ENCODE measurements at places on chromosomes 5 and 9.
A peak's percentile ranks its signal among the peaks of the same experiment; 100 is the strongest.

DNA sequence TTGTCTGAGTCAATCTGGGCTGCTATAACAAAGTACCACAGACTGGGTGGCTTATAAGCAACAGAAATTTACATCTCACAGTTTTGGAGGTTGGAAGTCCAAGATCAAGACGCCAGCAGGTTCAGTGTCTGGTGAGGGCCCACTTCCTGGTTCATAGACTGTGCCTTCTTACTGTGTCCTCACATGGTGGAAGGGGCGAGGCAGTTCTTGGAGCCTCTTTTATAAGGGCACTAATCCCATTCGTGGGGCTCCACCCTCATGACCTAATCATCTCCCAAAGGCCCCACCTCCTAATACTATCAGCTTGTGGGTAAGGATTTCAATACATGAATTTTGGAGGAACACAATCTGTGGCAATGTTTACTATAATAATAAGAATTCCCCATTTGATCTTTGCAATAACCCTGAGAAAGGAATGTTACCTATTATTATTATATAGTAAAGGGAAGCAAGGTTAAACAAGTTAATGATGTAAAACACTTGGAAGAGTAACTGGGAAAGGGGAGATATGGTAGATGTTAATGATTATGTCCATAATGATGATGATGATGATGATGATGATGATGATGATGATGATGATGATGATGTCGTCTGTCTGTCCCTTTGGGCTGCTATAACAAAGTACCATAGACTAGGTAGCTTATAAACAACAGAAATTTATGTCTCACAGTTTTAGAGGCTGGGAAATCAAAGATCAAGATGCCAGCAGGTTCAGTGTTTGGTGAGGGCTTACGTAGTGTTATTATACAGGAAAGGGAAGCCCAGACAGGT, 40.8 kb downstream of the WHRN start:
- DNase-seq = no peak

DNA sequence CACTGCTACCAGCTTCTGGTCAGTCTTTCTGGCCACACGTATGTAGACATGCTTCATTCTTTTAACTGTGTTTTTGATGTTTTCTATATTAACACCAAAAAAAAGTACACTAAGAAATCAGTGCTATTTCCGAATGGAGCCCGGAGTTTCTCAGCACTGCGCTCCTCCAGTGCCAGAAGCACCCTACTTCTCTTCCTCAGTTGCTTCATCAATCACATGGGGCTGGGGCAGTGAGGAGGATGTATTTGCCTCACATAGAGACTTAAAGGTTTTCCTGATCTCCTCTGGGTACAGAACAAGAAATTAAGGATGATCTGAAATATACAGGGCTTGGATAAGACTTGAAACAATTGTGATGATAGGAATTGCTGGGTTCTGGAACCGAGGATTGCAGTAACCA, 148.0 kb downstream of the ERCC6L2 start:
- DNase-seq = no peak

DNA sequence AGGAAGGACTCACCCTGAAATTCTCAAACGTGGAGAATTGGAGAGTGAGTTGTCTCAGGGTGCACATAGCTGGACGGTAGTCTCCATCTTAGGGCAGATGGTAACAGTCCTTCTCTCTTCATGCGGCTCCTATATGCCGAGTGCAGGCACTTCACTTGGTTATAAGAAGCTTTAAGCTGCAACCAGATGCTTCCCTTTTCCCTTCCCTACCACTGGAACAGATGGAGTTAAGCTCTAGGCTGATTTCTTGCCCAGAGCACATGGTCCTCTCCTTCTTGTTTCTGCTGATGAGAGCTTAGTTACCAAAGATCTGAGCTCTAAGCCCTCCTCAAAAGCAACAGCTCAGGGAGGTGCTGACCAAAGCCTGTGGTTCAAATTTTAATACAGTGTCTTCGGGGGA, 355.7 kb downstream of the ARHGEF28 start:
- no peak for DNase-seq

GRCh38 chr9:73172901-73173215, 21.2 kb downstream of the ANXA1 start:
- DNase-seq = no peak

DNA sequence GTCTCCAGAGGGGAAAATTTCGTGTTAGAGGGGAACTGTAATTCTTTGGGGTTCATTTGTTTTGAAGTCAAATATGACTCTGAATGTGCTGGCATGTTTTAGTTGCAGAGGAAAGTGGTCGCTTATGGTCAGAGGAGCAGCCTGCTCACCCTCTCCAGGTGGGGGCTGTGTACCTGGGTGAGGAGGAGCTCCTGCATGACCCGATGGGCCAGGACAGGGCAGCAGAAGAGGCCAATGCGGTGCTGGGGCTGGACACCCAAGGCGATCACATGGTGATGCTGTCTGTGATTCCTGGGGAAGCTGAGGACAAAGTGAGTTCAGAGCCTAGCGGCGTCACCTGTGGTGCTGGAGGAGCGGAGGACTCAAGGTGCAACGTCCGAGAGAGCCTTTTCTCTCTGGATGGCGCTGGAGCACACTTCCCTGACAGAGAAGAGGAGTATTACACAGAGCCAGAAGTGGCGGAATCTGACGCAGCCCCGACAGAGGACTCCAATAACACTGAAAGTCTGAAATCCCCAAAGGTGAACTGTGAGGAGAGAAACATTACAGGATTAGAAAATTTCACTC, 13.5 kb downstream of the TXNDC15 start:
- no peak for DNase-seq

DNA sequence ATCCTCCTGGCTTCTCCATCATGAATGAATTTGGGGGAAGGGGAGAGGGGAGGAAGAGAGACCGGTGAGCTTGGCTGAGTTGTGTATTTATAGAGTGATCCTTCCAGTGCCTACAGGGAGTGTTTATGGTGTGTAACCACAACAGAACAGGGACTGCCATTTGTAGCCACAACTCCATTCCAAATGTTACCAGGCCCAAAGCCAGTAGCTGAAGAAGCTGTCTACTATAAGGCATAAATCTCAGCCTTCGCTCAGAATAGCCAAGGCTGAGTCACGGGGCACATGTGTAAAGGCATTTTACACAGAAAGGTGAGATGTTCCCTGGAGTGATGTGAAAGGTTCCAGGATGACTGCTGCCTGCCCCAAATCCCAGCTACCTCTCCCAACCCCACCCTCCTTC, 2.5 kb downstream of the TMEM252 start:
- DNase-seq = no peak

DNA sequence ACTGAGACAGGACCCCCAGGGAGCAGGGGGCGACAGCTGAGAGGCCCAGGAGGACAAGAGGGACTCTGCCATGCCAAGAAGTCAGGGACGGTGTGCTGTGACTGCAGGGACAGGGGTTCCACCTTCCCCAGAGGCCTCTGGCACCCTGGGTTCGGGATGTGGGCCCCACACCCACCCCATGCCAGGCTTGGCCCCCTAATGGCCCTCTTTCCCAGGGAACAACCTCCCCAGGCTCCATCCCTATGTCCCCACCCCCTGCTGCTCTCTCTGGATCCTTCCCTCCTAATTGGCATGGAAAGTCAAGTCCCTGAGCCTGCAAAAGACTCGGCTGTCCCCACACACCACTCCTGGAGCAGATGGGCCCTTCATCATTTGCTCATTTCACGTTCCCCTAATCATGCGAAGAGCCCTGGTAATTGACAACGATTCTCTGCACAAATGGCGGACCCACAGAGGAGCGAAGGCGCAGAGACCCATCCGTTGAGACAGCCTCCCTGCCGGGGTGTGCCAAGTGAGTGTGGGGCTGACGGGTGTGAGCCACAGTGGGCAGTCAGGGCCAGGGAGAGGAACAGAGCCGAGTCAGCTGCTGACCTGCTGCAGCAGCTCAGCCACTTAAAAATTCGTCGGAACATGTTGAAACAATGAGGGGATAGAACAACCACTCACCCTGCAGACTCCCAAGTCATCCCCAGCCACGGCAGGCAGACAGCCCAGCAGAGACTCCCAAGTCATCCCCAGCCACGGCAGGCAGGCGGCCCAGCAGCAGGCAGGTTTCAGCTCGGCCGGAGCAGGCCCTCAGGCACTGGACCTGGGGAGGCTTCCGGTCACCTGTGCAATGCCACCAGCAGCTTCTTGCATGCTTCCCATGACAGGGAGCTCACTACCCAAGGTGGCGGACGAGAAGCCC, 109.0 kb downstream of the VAV2 start:
- DNase-seq = no peak

DNA sequence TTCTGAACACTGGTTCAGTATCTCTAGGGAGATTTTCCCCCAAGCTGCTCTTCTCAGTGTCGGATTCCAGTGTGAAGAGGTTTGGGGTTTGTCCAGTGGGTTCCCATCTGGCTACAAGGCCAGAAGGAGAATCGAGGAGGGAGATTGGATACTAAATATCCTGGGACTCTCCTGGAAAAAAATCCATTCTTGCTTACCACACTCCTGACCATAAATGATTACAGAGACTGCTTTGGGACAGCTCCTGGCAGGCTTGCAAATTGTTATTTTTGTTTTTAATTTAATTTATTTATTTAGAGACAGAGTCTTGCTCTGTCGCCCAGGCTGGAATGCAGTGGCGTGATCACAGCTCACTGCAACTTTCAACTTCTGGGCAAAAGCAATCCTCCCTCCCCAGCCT, 4.7 kb upstream of the SUSD1 start:
- no peak for DNase-seq

GRCh38 chr9:4620057-4620765, 41.9 kb upstream of the PLPP6 start:
- no peak for DNase-seq

DNA sequence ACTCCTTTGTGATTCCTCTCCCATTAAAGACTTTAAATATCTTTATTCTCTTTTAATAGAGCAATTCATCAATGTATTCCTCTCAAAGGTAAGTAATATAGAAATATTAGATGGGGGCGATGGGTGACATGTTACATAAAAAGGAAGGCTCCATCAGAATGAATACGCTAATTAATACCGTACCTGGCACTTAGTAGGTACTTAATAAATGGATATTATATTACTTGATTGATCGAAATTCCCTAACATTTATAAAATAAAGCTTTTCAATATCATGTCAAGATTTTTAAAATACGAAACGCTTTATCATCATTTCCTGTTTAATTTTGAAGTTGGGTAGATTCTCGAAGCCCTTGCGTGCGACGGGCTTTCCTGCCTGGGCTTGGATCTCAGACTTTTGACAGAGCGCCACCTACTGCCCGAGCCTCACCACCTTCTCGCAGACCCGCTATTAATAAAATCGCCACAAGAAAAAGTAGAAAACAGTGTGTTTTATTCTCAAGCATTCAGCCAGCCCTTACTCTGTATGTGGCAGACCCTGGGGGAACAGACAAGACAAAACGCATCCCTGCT, 99.4 kb downstream of the C5orf15 start:
- peak; percentile 62 for DNase-seq

DNA sequence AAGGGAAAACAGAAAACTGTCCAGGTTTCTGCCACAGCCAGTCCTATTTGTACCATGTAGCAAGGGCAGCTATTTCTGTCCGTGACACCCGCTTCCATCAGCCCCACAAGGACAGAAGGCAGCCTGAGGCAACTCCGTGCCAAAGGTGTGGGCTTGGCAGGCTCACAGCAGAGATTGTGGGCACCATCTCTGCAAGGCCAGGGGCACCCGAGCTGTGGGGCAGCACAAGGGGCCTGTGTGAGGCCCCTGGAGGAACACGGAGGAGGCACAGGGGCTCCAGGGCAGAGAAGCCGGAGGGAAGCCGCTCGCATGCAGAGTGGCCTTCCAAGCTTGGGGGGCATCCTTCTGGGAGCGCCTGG, 43.5 kb downstream of the COL23A1 start:
- no peak for DNase-seq
